ENCODE measurements at places on chromosomes 5 and 9. TPM values are rescaled to one million over a fixed set of nuclear protein-coding genes. Genes with fewer than 3 reads are reported as not detected.
A peak's percentile ranks its signal among the peaks of the same experiment; 100 is the strongest.

- peak; percentile 19 for DNase-seq
Measured at GRCh38 chr5:126031989-126032716, 391.1 kb upstream of the GRAMD2B start.

DNA sequence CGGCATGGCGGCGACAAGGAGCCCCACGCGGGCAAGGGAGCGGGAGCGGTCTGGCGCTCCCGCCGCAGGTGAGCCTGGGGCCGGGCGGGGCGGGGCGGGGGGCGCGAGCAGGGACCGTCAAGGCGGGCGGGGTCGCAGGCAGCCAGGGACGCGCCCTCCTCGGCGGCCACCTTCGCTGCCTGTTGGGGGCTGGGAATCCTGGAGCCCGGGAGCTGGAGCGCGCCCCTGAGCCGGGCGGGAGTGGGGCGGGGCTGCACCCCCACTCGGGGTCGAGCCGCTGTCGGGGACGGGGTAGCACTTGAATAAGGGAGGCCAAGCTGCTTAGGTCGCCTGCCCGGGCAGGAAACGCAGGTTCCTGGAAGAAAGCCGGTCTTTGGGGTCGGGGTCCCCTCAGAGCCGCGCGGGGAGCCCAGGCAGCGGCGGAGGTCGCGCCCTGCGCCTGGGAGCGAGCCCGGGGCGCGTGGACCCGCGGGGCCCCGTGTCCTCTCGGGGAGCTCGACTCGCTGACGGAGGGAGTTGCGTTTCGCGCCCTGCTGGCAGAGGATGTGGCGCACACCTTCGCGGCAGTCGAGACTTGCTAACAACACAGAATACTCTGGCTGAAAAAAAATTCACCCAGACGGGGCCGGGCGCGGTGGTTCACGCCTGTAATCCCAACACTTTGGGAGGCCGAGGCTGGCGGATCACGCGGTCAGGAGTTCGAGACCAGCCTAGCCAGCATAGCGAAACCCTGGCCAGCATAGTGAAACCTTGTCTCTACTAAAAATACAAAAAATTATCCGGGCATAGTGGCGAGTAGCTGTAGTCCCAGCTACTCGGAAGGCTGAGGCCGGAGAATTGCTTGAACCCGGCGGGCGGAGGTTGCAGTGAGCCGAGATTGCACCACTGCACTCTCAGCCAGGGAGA lies 552 bp downstream of the OTULINL start:
- DNase-seq = no peak

DNA sequence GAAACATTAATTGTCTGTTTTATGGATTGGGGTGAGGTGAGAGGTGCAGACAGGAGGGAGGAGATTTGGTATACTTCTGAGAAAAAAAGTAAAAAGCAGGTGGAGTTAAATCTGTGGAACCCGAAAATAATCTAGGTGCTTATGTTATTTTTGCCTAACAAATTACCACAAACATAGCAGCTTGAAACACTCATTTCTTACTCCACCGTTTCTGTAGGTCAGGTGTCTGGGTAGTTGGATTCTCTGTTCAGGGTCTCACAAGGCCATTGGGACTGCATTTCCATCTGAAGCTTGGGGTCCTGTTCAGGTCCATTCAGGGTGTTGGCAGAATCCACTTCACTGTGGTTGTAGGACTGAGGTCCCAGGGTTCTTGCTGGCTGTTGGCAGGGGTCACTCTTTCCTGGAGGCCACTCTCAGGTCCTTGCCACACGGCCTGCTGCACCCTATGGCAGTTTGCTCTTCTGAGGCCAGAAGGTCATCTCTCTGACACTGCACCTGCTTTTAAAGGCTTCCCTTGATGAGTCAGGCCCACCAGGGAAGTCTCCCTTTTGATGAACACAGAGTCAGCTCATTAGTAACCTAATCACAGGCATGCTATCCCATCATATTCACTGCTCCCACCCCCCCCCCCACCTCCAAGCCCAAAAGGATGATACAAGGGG lies 82.2 kb downstream of the TRIO start:
- no peak for DNase-seq

Gene FAM219A
- 9.9 TPM for total RNA-seq

DNA sequence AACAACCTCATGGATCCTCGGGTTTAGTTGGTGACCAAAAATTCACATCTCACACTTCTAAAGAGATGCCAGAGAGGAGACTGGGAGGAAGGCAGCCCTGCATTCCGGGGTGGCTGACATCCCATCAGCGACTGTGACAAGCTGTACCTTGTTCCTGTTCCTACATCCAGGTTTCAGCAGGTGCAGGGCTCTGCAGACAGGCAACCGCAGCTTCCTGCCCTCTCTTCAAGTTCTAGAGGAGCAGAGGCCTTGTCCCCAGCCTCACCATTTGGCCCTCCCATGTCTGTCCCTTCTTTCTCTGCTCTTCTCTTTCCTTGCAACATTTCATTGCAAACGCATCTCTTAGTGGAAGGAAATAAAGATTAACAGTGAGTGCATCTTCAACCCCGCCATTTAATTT lies 454.6 kb downstream of the IRX1 start:
- DNase-seq = no peak

- no peak for DNase-seq
Measured at GRCh38 chr9:83239747-83240146, 176.8 kb upstream of the RASEF start.

- DNase-seq = no peak
Measured at GRCh38 chr9:14193328-14193990, 120.5 kb downstream of the NFIB start.

GRCh38 chr9:128390150-128390812 lies 19.1 kb downstream of the URM1 start:
- no peak for DNase-seq

DNA sequence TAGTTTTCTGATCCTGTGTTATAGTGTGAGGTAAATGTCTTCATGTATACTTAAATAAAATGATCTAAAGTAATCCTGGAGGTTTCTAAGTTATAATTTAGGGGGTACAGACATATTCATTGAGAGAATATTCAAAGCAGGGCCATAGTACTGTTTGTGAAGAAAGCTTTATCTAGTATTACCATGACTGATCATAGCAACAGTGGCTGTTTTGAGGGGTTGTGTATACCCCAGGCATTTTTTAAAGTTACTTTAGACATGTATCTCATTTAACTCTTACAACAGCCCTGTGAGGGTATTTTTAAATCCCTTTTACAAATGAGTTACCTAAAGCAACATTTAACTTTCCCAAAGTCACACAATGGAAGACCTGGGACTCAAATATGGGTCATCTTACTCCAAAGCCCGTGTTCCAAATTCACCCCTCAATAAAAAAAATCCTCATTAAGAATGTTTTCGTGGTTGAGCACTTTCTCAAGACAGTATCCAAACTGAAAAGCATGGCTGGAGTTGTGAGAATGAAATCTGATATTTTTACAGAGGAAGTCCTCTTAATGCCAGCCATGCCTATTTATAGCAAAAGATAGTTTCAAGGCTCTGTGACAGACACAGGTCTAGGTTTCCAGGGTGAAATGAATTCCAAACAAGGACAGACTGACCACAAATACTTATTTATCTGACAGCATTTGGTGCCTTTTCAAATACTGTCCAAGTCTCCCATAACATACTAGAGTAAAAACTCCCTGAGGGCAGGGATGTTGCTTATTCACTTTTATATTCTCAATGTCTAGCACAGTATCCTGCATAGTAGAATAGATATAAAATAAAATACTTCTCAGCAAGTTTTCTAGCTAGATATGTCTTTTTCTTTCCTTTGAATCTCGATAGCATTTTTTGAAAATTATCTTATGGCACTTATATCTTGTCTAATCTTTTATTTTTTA lies 10.4 kb downstream of the STOM start:
- DNase-seq = peak; percentile 37

GRCh38 chr5:69415584-69415958 lies 655 bp downstream of the MARVELD2 start:
- no peak for DNase-seq

- no peak for DNase-seq
Measured at GRCh38 chr9:2720179-2720654, 2.9 kb downstream of the KCNV2 start.

DNA sequence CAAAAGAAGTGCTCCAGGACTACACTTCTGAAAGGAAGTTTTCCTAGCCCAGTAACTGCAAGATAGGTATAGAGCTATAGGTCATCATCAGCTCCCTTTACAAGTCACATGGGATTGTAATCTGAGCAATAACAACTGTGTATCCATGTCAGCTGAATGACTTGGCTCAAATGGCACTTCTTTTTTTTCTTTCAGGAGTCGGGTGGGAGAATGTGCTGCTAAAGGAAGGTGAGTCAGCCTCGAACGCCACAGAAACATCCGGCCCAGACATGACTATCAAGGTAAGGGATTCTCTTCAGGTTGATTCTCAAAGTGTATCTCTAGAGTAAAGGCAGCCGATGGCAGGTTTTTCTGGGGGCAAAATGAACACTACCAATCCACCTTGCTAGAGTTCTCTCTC lies 192.2 kb downstream of the C9orf152 start:
- peak; percentile 41 for DNase-seq

DNA sequence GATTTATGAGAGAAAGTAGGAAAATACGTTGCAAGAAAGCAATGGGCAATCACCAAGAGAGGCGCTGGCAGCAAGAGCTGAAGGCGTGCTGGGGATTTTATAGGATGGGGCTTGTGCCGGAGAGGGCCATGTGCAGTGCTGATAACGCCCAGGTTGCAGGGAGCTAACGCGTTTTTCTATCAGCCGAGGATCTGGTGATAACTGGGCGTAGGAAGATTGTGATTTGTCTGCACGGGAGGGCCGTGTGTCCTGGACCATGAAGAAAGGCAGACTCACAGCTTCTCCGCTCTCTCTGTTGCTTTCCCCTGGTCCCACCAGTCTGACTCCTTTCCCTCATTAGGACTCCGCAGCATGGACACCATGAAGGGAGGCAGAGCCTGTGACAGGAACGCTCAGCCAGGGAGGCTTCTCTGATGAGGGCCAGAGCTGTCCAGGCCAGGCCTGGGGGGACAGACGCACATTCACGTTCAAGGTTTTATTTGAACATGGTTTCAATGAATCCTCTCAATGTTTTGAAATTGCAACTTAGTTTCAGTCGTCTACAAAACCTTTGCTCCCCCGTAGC lies 11.9 kb upstream of the CACNA1B start:
- no peak for DNase-seq

GRCh38 chr5:67038817-67039603 lies 157.6 kb downstream of the CD180 start:
- DNase-seq = peak; percentile 56

DNA sequence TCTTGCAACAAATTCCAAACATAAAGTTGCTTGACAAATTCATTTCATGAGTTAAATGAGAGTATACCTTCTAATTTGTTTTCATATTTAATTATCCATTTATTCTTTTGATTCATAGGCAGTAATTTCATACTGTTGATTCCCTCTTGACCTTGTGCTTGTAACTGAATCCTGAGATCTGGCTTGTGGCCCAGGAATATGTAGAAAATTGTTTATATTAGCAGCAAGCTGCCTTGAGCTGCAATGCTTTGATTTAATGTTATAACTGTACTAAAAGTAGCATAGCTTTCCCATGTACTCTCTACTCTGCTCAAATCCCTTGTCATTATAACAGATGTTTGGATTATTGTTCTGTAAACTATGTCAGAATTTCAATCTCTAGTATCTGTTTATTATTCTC lies 780.7 kb downstream of the NR2F1-AS1 start:
- peak; percentile 93 for DNase-seq

DNA sequence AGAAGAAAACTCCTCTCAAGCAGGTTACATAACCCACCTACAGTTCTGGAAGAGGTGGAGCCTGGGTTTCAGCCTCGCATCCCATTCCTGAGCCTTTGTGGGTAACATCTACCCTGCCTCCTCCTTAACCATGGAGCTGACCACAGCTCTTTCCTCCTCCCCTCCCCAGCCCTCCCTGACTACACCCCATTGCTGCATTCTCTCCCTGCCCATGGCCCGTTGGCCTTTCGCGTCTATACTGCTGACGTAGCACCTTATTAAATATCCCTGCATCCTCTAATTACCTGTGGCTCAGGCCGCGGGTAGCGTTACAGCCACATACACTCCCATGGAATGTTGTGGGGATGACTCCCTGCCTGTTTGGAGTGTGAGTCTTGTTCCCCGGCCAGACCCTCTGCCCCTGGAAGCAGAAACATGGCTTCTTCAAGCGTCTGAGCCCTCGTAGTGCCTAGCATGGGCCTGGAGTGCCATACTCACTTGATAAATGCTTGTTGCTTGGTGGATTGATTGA lies 72.8 kb downstream of the WWC1 start:
- peak; percentile 5 for DNase-seq

Gene SOHLH1
- not detected for total RNA-seq

GRCh38 chr9:27427272-27427643 lies 96.8 kb upstream of the IFNK start:
- DNase-seq = peak; percentile 72

- no peak for DNase-seq
Measured at GRCh38 chr9:8832955-8833354, 1033.4 kb upstream of the DMAC1 start.

All from fibroblast of villous mesenchyme (primary cell).